ENCODE measurements at places on chromosomes 5 and 9.
A peak's percentile ranks its signal among the peaks of the same experiment; 100 is the strongest.

GRCh38 chr5:76582230-76583162, 40.7 kb downstream of the F2RL2 start:
- no peak for DNase-seq

GRCh38 chr5:114223866-114224265, 138.0 kb upstream of the KCNN2 start:
- DNase-seq, result peak; percentile 3

DNA sequence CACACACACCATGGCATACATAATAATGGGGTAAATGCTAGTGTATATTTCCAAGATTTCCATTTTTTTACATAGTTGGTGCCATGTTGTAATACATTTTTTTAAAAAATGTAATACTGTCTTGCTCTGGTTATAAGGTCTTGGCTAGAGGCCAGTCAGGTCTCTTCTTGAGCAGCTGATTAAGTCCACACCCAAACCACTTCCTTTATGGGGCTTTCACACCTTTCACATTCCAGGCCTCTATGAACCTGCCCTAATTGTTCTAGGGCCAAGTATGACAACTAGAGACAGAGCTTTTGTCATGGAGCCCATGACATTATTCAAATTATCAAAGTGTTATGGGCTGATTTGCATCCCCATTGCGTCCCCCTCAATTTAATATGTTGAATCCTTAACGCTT, 495.6 kb upstream of the CTNND2 start:
- DNase-seq, result no peak

DNA sequence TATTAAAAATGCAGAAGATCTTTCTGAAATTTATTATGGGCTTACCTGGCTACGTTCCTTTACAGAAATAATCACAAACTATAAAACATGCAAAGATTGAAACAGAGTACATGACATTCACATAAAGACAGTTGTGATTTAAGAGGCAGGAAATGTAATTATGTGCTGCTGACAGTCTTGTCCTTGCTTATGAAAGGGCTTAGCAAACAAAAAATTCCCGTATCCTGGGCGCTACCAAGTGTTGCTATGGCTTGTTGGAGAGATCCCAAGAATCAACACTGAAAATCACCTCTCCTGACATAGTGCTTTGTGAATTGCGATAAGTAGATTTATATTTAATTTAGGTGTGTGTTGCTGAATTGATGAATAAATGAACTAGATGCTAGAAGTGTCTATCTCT, 352.5 kb upstream of the C9orf72 start:
- DNase-seq, result peak; percentile 23

- peak; percentile 87 for DNase-seq
Observed at GRCh38 chr9:130421802-130422276, 22.9 kb upstream of the ASS1 start.

- no peak for DNase-seq
Observed at GRCh38 chr5:138275379-138275782, 960 bp upstream of the GFRA3 start.

GRCh38 chr5:139746691-139747582, 48.7 kb upstream of the PSD2 start:
- peak; percentile 50 for DNase-seq

DNA sequence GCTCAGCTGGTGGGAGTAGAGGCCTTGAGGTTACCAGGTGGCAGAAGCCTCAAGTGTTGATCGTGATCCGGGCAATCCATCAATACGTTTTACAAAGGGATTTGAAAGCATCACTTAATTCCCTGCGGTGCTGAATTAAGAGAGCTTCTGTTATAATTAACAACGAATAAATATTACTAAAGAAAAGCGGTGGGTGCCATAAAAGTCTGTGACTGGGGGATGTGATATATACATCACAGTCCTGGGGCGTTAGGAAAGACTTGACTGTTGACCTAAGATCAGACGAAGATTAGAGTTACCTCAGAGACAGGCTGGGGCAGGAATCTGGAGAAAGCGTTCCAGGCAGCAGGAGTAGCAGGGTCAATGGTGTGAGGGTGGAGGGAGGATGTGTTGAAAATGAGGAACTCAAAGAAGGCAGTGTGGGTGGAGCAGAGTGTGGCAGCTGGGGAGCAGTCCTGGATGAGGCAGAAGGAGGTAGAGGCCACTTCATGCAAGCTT, 6.7 kb upstream of the C5orf63 start:
- DNase-seq, result no peak

GRCh38 chr5:39341896-39342295, 22.4 kb downstream of the C9 start:
- no peak for DNase-seq

GRCh38 chr5:132001647-132002561, 9.6 kb downstream of the ACSL6 start:
- DNase-seq, result no peak

DNA sequence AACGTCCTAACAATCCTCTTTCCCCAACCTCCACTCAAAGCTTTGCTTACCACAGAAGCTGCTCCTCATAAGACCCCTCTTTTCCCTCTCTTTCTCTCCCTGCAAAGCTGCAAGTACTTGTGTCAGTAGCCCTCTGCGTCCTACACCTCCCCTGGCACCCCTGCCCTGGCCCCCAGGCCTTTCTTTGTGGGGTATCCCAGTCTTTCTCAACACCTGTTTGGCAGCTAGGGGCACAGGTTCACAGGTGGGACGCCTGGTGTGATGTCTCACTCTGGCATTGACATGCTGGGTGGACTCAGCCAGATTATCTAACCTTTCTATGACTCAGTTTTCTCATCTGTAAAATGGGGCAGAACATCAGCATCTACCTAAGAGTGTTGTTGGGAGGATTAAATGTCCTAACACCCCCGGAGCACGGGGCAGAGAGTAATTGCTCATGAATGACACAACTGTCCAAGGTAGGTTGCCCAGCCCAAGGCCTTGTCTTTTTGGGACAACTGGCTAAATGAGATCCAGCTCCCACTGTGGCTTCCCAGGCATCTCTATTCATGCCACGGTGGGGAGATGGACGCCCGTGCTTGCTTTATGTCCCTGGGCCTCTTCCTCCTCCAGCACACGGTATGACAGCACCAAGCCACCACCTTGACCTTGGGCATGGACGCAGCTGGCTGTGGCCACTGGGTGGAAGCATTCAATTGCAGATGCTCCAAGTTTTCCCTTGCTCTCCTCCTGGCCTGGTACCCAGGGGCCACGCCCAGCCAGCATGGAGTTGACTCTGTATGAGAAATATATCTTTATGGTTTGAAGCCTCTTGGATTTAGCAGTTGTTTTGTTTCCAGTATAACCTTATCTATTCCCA, 190.4 kb downstream of the RGS3 start:
- no peak for DNase-seq

- DNase-seq, result no peak
Observed at GRCh38 chr9:137665697-137666512, 47.1 kb downstream of the EHMT1 start.

- no peak for DNase-seq
Observed at GRCh38 chr9:22580788-22581187, 134.2 kb downstream of the DMRTA1 start.

DNA sequence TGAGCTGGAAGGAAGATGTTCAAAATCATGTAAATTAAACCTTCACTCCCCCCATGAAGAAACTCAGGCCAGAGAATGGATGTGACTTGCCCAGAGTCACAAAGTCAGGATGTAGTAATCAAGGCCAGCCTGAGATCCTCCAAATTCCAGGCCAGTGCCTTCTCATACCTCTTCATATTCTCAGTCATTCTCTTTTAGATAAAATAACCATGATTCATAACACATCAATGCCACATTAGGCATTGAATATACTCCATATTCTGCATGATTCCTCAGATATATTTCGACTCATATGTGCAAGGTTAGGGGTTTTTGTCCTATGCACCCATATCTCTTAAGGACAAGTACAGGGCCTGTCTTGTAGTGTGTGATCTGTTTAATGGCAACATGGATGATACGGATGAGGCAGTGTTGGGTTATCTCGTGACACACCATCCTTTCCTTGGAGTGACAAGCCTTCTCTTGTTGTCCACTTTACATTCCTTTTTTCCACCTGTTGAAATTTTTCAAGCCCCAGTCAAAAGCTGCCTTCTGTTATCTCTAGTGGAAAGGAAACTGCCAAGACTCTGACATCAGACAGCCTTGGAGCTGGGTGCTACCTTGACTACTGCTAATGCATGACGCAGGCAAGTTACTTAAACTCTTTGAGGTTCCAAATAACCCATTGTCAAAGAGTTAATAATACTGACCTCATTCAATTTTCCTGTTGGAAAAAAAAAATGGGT, 227.5 kb upstream of the NR4A3 start:
- no peak for DNase-seq

GRCh38 chr5:136453986-136454758, 88.8 kb upstream of the TRPC7 start:
- DNase-seq, result no peak

DNA sequence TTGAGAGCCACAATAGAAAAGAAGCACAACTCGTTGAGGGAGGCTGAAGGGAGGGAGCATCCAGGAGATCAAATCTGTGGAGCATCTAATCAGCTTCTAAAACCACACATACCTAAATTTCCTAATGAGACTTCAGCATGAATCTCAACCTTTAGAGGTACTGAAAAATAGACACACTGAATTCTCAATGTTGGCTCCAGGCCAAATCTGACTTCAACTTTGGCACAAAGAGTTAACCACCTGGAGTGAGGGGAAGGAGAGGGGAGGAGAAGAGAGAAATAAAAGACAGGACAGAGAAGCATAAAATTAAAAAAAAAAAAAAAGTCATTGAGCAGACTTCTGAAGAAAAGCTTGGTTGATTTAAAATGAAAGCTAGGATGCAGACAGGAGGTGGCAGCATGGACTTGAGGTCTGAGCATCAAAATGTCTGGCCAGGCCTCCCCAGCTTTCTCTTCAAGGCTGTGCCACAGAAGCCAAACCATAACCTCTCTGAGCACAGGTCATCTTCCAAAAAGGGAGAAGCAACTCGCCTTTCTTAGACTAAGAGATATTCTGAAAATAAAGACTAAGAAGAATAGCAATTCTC, 205.6 kb downstream of the DENND1A start:
- no peak for DNase-seq

DNA sequence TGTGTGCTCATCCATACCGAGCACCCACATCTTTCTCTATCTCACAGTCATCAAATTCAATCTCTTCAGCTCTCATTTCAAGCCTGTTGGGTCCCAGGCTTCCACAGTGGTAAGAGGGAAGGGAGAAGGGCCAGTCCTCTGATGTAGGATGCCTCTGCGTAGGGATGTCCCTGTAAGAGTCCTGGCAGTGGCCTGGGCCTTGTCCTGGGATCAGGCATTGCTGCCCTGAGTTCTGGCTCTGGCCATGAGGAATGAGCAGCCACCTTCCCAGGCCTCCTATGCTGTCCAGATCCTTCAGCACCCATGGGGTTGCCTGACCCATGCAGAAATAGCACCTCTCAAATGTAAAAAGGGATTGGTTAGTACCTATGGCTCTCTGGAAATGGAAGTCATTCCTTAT, 121.2 kb downstream of the EFNA5 start:
- DNase-seq, result no peak

GRCh38 chr5:106393276-106393675, 1277.5 kb downstream of the EFNA5 start:
- DNase-seq, result no peak

DNA sequence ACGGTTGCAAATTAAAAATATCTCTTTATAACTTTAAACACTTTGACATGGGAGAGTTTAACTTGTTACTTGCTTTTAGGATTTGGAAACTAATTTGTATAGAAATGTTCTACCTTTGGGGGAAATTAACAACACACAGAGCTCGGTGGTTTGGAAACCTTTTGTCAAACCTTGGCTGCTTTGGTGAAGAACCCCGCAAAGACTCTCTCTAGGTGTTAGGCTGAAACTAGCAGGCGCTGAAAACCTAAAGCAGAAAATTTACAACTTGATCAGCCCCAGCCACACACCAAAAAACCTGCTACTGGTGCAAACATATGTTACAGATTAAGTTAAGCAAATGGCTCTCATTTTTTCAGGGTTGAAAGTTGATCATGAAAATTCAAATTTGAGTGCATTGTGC, 25.8 kb downstream of the NR2F1 start:
- no peak for DNase-seq

DNA sequence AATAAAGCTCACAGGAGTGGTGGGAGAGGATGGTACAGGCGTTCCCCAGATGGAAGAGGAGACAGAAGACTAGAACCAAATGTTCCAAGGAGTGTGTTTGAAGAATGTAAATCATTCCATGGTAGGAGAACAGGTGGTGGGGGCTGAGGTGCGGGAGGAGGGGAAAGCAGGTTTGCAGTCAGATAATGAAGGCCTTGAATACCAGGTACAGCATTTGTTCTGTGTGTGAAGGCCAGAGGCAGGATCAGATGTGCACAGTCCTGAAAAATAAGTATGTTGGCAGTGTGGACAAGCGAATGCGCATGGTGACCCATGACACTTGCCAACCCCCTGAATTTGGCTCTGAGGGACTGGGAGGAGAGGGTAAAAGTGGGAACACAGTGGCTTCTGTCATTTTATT, 59.9 kb upstream of the ALDH1B1 start:
- DNase-seq, result no peak

DNA sequence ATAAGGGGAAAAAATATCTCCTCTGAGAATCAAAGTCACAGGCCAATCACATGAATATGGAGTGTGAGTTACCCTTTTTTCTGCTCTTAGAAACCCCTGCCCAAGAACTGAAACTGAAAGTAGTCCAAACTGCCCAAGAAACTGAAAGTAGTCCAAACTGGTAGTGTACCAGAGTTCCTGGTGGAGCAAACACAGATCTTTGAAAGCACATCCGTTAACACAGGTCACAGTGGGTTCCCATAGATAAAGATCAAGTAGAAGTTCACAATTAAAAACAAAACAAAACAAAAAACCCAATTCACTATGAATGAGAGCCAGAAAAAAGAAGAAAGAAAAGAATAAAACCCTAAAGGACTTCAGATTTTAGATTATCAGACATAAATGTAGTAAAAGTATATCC, 332.4 kb upstream of the EFNA5 start:
- DNase-seq, result no peak

- DNase-seq, result no peak
Observed at GRCh38 chr5:163696579-163696887, 191.1 kb downstream of the MAT2B start.

DNA sequence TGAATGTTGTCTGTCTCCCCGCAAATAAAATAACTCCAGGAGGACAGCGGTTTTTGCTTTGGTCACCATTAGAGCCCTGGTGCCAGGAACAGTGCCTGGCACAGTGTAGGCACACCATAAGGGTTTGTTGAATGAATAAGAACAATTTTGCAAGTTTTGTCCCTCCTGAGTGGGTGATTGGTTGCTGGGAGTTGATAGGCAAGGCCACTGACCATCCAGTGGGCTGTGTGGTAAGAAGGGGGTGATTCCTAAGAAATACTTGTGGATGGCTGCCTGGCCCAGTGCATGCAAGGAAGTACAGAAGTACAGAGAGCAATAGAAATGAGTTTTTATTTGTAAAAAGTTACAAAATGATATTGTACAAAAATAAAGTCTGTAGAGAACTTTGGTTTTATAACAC, 27.5 kb downstream of the GDNF start:
- DNase-seq, result no peak

GRCh38 chr9:131180454-131180853, 55.1 kb downstream of the NUP214 start:
- no peak for DNase-seq

DNA sequence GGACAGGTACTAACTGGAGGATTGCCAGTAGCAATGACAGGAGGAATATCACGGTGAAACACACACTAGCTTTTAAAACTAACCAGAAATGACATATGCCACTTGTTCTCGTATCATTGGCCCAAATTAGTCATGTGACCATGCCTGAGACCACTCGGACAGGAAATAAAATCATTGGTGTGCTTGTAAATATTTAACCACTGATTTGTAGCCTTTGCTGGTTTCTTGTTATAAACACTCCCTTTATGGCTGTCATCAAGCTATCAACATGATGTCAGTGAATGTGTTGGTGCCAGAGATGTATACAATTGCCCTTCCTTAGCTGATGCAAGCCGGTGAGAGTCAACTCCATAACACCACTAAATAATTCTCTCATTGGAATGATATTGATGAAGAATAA, 123.7 kb upstream of the ANKH start:
- no peak for DNase-seq
